ENCODE measurements at places on chromosomes 13 and 19.

DNA sequence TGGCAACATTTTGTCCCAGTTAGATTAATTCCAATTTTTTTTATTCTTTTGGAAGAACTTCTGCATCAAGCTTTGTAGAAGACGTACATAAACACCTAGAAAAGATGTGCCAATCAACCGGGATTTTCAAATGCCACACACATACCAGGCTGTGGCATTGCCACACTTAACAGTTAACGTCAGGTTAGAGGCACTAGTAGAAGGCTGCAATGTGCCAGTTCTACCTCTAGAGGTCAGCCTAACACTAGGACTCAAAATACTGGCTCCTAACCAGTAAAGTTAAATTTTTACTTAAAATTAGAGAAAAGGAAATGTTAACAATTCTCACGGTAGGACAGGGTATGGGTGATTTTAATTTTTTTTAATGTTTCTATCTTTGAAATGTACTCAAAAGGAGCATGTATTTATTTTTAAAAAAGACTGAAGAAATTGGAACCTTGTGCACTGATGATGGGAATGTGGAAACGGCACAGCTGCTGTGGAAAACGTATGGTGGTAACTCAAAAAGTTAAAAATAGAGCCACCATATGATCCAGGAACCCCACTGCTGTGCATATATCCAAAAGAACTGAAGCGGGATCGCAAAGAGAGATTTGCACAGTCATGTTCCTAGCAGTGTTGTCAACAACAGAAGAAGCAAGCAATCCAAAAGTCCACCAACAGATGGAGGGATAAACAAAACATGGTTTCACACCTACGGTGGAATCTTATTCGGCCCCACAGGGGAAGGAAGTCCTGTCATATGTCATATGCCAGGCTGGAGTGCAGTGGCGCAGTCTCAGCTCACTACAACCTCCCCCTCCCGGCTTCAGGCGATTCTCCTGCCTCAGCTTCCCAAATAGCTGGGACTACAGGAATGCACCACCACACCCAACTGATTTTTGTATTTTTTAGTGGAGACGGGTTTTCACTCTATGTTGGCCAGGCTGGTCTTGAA is 30.3 kb downstream of the CRYL1 start:
- DNase-seq: peak; percentile 39

GRCh38 chr19:2628597-2628996 is 73.9 kb downstream of the GNG7 start:
- DNase-seq: no peak

DNA sequence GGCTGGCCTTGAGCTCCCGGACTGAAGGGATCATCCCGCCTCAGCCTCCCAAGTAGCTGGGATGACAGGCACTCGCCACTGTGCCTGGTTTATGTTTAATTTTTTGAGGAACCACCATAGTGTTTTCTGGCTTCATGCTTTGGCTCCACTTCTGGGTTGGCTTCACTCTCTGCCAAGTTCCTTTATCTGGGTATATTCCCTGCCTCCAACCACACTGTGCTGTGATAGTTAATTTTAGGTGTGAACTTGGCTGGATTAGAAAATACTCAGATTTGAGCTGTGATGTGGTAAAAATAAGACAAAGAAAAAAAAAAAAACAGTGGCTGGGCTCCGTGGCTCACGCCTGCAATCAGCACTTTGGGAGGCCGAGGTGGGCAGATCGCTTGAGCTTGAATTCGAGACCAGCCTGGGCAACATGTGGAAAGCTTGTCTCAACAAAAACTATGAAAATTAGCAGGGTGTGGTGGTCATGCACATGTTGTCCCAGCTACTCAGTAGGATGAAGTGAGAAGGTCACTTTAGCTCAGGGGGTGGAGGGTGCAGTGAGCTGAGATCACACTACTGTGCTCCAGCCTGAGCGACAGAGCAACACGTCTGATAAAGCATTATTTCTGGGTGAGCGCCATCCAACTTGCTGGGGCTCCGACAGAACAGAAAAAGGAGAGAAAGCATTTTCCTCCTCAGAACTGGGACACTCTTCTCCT is 7.5 kb upstream of the ILF3 start:
- DNase-seq: no peak

DNA sequence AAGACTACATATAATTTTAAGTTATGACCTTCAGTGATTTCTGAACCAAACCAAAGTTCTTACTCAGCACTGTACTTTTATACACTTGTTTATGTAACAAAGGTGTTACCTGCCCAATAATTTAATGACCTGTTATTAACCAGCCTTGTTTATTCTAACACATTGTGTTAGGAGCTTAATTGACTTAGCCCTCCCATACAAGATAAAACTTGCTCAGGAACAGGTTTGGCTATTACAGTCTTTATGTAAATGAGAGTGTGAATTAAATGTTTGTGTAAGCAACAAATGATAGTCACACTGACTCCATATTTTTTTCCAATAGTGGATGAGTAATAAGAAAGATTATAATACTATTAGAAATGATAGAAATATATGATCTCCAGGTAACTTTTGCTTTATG is 51.8 kb upstream of the MYCBP2 start:
- DNase-seq: no peak

- DNase-seq: no peak
Measured at GRCh38 chr13:109370496-109370895, 415.9 kb downstream of the IRS2 start.

DNA sequence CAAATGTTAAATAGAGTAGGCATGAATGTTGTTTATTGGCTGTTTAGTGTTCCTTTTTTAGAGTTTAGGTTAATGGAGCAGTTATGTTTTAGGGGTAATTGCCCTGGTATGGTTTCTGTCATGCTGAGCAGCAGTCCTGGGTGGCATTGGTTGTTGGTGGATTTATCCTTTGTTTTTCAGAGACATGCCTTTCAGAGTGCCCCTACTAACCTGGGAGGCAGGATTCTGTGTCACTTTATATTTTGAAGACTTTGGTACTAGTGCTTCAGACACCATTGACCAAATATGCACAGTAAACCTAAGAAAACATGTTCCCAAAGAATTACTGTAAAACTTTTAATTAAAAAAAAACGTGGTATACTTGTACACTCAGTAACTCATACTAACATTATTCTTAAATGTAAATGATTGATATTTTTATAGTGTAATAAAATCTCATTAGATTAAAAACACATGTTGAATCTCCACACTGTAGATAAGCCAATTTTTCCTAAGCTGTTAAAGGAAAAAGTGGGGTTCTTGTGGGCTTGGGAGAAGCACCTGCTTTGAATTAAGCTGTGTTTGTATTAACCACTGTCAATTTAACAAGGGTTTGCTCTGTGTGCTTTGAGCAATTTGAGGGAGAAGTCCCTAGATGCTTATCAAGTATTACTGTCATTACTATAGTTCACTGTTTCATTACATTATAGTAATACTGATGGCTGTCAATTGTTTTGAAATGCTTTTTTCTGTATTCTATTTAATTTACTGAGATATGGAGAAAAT is 133.2 kb downstream of the LMO7 start:
- DNase-seq: no peak

GRCh38 chr13:29947839-29948238 is 97.4 kb upstream of the UBL3 start:
- DNase-seq: no peak

- DNase-seq: no peak
Measured at GRCh38 chr19:35596366-35596999, 10.5 kb downstream of the PMIS2 start.

DNA sequence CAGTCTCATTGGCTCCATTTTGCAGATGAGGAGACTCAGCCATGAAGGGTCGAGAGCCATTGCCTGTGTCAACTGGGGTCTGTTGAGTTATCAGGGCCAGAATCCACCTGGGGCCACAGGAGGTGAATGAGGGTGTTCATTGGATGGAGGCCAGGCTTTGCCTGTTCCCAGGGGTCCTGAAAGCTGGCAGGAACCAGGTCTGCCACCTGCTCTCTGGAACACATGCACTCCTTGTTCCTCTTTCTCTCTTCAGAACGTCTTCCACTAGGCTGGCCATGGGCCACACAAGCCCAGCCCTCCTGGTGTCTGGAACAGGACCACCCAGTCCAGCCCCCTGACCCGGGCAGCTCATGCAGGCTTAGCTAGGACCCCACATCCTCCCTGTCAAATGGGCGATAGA is 21.1 kb downstream of the PPP1R37 start:
- DNase-seq: no peak

DNA sequence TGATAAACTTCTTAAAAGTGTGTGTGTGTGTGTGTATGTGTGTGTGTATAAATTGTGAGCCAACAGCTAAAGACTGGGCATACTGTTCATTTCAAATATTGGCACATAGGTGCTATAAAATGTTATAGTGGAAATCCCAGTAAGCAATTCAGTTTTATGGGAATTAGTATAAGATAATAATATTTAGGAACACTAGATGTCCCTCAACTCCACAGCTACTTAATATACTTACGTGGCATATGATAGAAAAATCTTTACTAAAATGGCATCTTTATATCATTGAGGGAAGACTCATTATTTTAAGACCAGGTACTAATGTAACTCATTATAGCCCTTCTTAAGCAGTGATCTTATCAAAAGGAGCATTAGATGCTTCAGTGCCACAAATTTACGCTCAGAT is 266.2 kb downstream of the MAB21L1 start:
- DNase-seq: no peak

DNA sequence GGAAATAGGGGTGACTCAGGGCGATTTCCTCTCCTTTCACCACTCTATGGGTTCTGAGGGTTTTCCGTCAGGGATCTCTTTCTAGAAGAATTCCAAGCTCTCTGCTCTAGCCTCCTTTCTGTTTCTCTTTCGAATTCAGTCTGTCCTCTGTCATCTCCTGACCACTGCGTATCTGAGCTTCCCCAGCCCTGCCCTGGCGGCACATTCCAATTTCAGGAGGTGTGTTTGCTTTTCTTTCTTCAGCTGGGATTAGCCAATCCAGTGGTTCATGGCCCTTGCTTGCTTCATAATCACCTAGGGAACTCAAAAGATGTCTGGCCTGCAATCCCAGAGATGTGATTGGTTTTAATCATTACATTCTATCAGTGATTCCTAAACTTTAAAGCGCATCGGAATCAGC is 9.4 kb downstream of the IFNL2 start:
- DNase-seq: no peak

GRCh38 chr13:80931766-80932165 is 590.8 kb upstream of the SPRY2 start:
- no peak for DNase-seq

DNA sequence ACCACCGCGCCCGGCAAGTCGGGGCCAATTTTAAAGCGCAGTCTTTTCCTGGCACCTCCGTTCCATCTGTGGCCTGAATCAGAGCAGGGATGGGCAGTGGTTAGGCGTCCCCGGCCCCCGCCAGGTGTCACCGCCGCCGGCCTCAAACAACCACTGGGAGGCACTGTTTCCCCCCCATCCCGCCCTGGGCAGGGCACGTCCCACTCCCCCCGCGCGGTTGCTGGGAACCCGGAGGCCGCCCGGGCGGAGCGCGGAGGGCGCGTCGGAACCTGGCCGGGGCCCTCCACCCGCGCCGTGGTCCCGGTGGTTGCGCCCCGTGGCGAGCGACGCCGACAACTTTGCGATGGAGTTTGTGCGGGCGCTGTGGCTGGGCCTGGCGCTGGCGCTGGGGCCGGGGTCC is at the start of gene GRIN3B:
Gene GRIN3B (plus strand): TSS at position 325 of the 400 bp plus-strand sequence. CDS start 19 bp downstream, at position 344.
- DNase-seq: peak; percentile 72

GRCh38 chr19:5396096-5396939 is 55.7 kb upstream of the PTPRS start:
- no peak for DNase-seq

- DNase-seq: no peak
Measured at GRCh38 chr13:45473627-45474026, 8.9 kb downstream of the COG3 start.

GRCh38 chr19:13864667-13865570 is 12.0 kb upstream of the NANOS3 start:
- DNase-seq: no peak

DNA sequence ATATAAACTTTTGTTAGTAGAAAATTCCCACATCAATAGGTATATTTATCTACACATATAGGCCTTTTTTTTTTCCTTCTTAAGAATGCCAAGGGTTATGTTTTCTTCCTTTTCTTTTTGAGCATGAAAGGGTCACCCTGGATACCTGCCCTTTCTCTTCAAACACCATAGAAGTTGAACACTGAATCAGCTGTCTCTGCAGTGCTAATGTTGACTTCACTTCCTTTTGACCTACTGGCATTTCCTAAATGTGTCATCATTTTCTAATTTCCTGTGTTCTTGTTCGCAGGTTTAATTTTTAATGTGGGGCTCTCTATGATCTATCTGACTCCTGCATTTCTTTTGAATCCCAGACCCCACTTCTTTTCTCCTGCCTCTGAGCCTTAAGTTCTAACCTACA is 532.0 kb downstream of the GPC6 start:
- no peak for DNase-seq

GRCh38 chr13:101332583-101332982 is 83.7 kb downstream of the NALCN start:
- DNase-seq: no peak

GRCh38 chr13:23656637-23657371 is 86.6 kb downstream of the TNFRSF19 start:
- DNase-seq: no peak

DNA sequence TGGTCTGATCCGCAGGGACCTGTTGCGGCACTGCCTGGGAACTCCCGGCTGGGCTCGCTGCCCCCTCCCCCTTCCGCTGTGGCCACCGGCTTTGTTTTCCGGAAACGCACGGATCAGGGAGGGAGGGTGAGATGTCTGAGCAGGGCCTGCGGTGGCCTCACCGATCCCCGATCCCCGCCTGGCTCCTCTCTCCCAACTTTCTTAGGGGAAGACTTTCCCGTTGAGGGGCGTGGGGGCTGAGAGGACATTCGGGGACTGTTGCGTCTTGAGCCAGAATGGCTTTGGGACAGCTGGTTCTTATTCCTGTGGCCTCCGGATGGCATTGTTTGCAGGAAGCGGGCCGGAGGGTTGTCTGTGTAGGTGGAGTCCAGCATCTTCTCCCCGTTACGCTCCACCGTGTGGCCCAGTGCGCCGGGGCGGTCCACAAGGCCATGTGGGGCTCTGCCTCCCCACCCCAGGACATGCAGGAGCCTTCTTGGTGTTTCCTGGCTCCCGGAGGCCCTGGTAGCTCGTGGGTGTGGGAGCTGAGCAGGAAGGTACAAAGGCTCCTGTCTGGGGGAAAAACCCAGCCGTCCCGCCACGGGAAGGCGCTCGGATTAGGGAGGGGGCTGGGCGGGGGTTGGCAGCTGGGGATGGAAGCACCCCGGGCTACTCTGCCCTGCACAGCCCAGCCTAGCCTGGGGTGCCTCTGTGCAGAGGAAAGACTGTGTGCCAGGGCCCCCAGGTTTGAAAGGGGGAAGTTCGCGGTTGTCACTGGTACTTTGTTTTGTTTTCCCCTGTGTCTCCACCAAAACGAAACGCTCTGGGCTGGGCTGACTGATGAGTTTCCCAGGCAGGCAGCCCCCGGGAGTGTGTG is 1.3 kb downstream of the CSNK1G2 start:
- DNase-seq: peak; percentile 64

GRCh38 chr19:39778763-39779162 is at the start of gene LEUTX:
Gene LEUTX, plus strand, starts transcription at chr19:39778854. Its CDS starts 67 bp downstream, at chr19:39778921.
- DNase-seq: no peak

GRCh38 chr13:24737042-24737441 is 26.9 kb upstream of the RNF17 start:
- no peak for DNase-seq
